ENCODE measurements at places on chromosomes 1 and 21.
A peak's percentile ranks its signal among the peaks of the same experiment; 100 is the strongest.

DNA sequence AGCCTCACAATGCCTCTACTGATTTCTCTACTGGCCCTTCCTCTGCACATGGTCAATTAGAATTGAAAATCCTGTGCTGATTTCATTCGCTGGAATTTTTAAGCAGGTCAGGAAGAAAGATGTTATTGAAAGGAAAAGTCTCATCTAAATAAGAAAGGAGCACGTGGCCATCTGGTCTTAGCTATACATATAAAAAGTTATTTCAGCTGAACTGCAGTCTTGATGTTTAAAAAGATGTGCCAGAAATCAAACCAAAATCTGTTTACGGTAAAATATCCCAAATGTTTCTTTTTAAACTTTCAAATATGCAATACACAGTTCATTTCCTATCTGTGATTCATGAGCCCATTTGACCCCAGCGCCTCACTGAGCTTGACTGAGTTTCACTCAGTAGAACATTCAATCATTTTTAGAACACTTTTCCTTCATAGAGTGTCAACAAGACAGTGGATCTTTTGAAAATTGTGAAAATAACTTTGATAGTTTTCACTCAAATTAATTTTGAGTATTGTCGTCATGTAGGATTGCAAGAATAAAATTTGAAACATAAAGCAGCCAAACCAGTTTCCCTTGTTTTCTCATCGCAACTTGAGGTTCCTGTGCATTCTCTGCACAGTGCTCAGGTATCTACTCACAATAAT, 293.6 kb downstream of the PTPRC start:
- no peak for DNase-seq

DNA sequence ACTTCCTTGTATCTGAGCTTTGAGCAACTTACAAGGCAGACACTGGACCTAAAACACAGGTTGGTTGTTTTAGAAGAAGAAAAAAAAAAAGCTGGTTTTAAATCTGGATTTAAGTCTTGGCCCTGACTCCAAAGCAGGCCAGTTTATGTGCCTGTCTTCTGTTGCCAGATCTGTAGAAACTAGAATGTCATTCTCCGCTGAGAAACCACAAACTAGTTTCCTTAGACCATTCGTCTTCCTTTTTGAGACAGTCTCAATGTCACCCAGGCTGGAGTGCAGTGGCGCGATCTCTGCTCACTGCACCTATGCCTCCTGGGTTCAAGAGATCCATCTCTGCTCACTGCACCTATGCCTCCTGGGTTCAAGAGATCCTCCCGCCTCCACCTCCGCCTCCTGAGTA, 33.9 kb downstream of the APP start:
- DNase-seq, result no peak

GRCh38 chr1:67053535-67053784, 488 bp downstream of the SLC35D1 start:
- peak; percentile 39 for DNase-seq

- no peak for DNase-seq
Observed at GRCh38 chr1:16721871-16722641, 18.3 kb upstream of the RNU1-4 start.

DNA sequence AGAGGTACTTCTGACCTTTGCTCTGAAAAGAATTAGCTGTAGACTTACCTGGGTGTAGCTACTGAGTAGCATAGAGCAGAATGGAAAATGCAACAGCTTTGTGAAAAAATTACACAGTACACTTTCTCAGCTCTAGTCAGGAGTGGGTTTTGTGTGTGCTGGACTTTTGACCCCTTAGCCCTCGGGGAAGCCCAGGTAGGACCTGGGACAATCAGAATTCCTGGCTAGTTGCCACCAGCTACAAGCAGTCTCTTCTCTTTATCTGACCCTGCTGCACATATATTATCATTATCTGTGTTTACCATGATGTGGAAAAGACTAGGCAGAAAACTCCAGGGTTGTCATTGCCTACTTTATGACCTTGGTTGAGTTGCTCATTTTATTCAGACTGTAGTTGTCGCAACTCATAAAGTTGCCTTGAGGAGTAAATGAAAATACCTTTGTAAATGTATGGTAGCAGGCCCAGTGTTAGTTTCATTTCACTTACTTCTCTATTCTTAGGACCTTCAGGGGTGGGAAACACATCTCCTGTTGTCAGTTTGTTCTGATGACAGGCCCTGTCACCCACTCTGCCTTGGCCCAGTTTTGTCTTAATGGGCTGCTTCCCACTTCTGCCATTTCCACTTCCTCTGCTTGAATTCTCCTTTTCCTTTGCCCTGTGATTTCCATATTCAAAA, 5.4 kb downstream of the NEK7 start:
- no peak for DNase-seq

GRCh38 chr1:214003233-214003632, 15.5 kb downstream of the PROX1 start:
- DNase-seq, result no peak

GRCh38 chr1:107776900-107777663, 187.9 kb downstream of the VAV3 start:
- DNase-seq, result no peak

GRCh38 chr1:14071581-14071980, 371.6 kb downstream of the PRDM2 start:
- DNase-seq, result no peak

DNA sequence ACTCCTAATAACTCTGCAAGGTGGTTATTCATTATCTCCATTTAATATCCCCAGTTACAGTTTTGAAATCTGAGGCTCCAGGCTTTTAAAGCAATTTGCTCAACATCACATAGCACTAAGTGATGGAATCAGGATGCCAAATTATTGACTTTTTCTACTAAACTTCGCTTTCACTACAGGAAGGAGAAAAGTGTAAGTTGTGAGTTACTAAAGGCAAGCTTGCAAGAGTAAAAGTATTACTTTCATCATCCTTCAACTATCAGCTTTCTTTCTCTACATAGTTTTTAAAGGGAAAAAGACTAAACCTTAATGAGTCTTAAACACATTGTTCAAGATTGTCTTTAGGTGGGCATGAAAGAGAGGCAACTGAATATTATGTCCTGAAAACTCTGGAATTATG, 1.8 kb downstream of the OSBPL9 start:
- DNase-seq, result no peak

DNA sequence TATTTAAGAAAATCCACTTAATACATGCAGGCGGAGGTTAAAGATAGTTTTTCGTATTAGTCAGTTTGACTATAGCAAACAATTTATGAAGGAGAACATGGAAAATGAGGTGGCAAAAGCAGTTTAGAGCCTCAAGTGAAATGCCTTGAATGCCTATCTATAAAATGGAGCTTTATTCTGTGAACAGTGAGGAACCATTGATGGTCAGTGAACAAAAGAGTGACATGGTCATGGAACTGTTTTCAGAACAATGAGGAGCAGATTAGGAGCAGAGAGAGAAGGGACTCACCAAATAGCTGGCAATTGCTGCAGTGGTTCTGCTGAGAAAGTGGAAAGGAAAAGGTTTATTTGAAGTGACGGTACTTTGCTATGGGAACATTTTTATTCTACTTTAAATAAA, 299.8 kb downstream of the DUSP10 start:
- DNase-seq, result no peak

DNA sequence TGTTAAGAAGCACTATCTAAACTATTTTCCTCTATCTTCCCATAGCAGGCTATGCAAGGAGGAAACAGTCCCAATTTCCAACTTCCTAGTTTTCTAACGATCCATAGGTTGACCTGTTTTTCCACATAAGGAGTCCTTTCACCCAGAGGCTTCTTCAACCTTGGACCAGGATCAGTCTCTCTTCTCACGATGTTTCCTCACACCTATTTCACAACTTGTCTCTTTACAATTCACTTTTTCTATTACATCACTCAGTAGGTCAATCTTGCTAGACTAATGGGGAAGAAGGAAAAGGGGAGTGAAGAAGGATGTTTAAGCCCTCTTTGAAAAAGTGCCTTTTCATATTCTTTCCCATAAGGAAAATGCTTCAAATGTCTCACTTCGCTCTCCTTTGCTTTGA, 15.9 kb downstream of the PALMD start:
- DNase-seq, result no peak

DNA sequence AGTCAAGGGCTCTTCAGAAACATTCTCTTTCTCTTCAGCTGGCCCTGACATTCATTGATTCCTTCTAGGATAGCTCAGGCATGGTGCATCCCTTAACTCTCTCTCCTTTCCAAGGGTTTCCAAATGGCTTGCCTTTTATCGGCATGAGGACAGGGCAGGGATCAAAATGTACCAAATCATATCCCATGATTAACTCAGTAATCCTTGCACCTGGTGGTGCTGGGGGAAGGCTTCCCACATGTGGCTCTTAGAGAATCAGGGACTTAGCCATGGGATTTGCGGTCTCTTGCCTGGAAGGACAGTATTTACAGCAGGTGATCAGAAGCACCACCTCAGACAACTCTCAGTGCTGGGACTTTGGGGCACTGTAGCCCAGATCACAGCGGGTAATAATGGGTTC, 46.2 kb upstream of the EDEM3 start:
- no peak for DNase-seq

All from progenitor cell of endocrine pancreas (in vitro differentiated cells).